Hair follicle dermal papilla cell (primary cell): ENCODE measurements at places on chromosomes 3 and 15. TPM values are rescaled to one million over a fixed set of nuclear protein-coding genes. Genes with fewer than 3 reads are reported as not detected.

The SEMA5B gene
- 0.12 TPM in 1 of 2 replicates, not detected in the other for total RNA-seq

The PRR20G gene
- not detected in 2 replicates for total RNA-seq

The ACKR4 gene
- total RNA-seq, result 86.3 and 170 TPM in 2 replicates

The GOLIM4 gene
- total RNA-seq, result 43.6 and 44.6 TPM in 2 replicates

The DUOXA2 gene
- total RNA-seq, result not detected in 2 replicates

The C2CD4A gene
- total RNA-seq, result not detected in 2 replicates

The KBTBD13 gene
- total RNA-seq, result not detected in 2 replicates

The TLR9 gene
- total RNA-seq, result under 0.01 TPM in 1 of 2 replicates, not detected in the other

The ALG1L2 gene
- total RNA-seq, result not detected in 2 replicates

The SLC28A1 gene
- total RNA-seq, result not detected in 2 replicates

The CSTA gene
- 3.7 and 3.8 TPM in 2 replicates for total RNA-seq

The INKA1 gene
- total RNA-seq, result 11.7 and 14.1 TPM in 2 replicates

The MUSTN1 gene
- total RNA-seq, result not detected in 2 replicates

The RGMA gene
- total RNA-seq, result 5.8 and 7.5 TPM in 2 replicates

The CDHR4 gene
- total RNA-seq, result not detected in 2 replicates

The SLC12A8 gene
- 7.3 and 9.7 TPM in 2 replicates for total RNA-seq

The UROC1 gene
- not detected in 2 replicates for total RNA-seq

The HTR3C gene
- not detected in 2 replicates for total RNA-seq

The MKRN2OS gene
- total RNA-seq, result not detected in 2 replicates

The MEGF11 gene
- under 0.01 TPM in 1 of 2 replicates, not detected in the other for total RNA-seq

The DYNLT2B gene
- total RNA-seq, result 3.9 and 5.6 TPM in 2 replicates

The STAB1 gene
- 0.73 and 1.1 TPM in 2 replicates for total RNA-seq
